ENCODE measurements at places on chromosomes 4 and X.

- DNase-seq = no peak
These were observed 153.6 kb downstream of the RASL11B start for GRCh38 chr4:53015681-53016080.

DNA sequence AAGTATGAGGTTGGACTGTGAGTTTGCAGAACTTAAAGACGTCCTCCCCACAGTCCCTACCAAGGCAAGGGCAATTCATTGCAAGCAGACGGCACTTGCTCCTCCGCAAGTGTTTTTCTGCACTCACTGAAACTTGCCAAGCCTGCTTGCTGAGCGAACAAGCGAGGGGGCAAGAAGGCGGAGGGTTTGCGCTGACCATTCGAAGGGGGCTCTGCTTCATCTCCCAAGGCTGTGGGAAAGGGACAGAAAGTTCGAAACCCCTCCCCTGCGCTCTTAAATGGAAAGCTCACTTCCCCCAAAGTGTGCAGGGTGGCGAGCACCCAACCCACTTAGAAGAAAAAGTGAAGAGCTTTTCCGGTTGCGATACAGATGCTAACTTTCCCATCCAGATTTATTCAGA lies 1.4 kb downstream of the MID1 start:
- no peak for DNase-seq

GRCh38 chrX:69280933-69281332 lies 115.7 kb upstream of the PJA1 start:
- DNase-seq = no peak

GRCh38 chr4:123599061-123599919 lies 202.7 kb downstream of the SPRY1 start:
- no peak for DNase-seq

GRCh38 chrX:9204560-9204959 lies 170.6 kb upstream of the FAM9B start:
- DNase-seq = no peak

DNA sequence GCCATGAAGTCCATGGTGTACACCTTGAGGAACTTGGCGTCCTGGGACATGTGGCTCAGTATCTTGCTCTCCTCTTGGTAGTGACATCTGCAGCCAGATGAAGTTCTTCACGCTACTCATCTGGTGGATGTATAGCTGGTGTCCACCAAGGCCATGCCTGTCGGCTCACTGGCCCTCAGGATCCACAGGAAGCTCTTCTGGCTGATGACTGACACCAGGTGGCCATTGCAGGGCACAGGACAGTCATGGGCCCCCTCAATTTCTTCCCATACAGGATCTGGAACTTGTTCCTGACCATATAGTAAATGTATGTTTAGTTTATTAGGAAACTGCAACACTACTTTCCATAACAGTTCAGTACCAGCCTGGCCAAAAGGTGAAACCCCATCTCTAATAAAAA lies 10.3 kb upstream of the CLCN5 start:
- no peak for DNase-seq

GRCh38 chrX:45322382-45322781 lies 121.7 kb upstream of the DIPK2B start:
- DNase-seq = no peak

GRCh38 chr4:185672151-185672550 lies 136.8 kb upstream of the PDLIM3 start:
- no peak for DNase-seq

DNA sequence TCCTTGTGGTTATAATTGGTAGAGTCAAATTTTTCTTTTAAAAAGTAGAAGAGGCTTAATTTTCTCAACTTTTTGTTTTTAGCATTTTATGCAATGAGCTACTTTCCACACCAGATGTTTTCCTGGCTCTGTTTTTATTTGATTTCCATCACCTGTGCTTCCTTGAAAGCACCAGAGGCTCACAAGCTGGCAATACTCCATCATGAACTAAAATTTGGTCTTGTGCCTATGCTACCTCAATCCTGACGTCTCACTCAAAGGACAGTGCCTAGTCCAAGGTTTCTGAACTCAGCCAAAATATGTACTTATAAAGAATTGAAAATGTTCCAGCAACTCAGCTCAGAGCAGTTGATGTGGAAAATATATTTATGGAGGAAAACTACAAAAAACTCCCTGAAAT lies 914.0 kb upstream of the PRKX start:
- no peak for DNase-seq

- no peak for DNase-seq
These were observed 138.0 kb downstream of the SHOX start for GRCh38 chrX:768596-768995.

GRCh38 chr4:56261027-56261426 lies 126.3 kb downstream of the AASDH start:
- no peak for DNase-seq

GRCh38 chrX:48891402-48892288 lies 5.9 kb downstream of the TIMM17B start:
- peak; percentile 75 for DNase-seq

DNA sequence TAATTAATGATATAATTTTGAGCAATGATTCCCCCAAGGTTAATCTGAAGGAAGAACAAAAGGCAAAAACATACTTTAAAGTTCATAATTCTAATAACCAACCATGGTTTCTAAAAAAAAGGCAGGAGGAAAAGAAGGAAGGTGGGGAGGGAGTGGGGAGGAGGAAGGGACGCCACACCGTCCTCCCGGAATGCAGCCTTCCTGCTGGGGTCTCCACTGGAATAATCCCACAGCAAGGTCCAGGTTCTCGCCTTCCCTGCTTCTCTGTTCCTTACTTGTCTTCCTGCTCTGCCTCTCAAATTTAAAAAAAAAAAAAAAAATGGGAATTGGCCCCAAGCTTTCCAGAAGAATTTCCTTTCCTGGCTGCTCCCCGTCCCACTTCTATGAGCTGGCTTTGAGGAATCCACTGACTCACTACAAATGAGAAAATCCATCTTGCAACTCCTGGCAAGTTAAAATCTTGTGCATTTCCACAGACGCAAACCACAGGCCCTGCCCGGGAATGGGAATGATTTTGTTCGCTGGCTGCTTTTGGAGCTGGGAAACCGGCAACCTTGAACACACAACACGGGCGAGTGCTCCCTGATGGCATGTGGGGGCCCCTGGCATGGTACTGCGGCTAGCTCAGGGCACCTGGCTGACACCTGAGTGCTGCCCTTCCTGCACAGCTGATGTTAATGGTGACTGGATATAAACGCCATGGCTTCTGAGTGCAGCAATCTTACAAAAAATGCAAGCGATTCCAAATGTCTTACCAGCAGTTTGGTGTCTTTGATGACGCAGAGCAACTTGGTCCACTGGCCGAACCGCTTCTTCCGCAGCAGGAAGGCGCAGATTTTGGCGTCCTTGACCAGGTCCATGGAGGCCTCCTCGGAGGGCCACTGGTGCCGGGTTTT lies 97.0 kb downstream of the AFAP1 start:
- DNase-seq = no peak

DNA sequence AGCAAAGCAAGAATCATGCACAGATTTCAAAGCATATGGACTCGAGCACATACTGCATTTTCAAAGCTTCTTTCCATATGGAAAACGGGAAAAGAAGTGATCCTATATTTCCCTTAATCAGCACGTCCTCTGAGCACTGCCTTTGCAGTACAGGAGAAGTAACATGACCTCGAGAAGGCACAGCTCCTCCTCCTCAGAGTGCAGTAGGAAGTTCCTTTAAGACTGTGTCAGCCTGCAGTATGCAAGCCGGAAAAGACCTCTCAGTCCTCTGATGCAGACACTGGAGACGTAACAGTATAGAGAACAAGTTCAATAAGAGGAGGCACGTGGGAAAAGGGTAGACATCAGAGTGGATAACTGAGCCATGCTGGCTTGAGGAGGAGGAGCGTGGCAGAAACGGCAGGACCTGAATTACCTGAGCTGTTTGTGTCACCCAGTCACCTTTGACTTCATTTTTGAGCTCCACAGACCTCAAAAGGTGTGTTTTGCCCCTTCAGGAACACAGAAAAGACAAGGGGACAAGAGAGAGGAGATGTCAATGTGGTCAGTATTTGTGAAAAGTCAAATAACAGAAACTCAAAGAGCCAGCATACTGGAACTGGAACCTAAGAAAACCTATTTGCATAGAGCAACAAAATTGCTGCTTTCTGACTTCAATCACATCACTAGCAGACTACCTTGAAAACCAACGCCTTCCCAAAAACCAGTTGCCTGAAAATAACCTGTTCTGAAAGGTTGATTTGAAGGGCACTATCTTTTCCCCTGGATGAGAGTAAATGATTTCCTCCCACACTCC lies 20.8 kb downstream of the IRF2 start:
- peak; percentile 61 for DNase-seq

GRCh38 chr4:74267998-74268606 lies 40.2 kb upstream of the EPGN start:
- DNase-seq = no peak

GRCh38 chr4:123819362-123820035 lies 422.9 kb downstream of the SPRY1 start:
- no peak for DNase-seq

DNA sequence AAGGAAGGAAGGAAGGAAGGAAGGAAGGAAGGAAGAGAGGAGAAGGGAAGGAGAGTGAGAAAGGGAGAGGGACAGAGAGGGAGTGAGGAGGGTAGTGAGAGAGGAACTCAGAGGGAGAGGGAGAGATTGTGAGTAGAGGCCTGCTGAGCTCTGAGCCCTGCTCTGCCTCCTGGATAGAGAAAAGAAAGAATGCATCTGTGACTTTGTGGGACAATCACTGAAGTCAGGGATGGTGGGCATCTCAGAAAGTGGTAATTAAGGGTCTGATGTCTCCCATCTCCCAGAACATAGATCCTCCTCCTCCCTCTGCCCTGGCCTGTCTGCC lies 142.9 kb upstream of the BANK1 start:
- DNase-seq = no peak

- DNase-seq = no peak
These were observed 296.9 kb downstream of the INPP4B start for GRCh38 chr4:142549248-142549647.

GRCh38 chr4:1608196-1608820 lies 75.8 kb downstream of the FAM53A start:
- no peak for DNase-seq

DNA sequence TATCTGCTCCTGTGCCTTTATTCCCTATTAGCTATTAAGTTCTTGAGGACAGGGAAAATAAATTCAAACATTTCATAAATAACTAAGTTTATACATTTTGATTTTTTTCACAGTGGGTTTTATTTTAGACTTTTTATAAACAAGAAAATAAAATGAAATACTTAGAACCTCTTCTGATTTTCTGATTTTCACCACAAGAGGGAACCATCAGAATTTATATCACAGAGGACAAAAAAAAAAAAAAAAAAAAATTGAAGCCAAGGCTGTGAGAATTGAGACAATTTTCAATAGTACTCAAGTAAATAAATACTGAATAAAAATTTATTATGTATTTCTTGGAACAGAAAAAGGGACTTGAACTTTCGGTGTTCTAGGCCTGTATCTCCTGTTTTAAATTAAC lies 288.1 kb downstream of the SH3BGRL start:
- DNase-seq = no peak

- DNase-seq = no peak
These were observed 56.3 kb downstream of the CCDC149 start for GRCh38 chr4:24856586-24856985.

DNA sequence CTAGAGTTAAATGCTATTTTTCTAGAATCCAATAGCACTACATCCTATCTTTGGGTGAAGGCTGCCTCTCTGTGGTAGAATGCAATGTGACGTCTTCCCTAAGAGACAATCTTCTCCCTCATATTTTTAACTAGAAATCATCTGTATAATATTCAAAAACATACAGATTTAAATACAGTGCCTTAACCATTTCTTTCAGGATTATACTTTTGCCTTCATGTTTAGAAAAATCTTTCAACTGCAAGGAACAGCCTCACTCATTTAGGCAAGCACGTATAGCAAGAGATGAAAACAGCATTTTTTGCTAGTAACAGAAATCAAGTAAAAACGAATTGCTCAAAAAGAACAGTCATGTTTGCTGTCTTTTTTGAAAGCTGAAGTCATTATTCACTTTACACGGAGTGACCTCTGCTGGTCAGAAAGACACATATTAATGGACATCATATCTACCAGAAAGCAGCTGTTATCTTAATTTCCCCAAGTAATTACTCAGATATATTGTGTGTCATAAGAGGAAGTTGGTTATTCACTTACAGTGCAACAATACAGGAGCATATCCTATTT lies 422.3 kb downstream of the STPG2 start:
- DNase-seq = no peak

DNA sequence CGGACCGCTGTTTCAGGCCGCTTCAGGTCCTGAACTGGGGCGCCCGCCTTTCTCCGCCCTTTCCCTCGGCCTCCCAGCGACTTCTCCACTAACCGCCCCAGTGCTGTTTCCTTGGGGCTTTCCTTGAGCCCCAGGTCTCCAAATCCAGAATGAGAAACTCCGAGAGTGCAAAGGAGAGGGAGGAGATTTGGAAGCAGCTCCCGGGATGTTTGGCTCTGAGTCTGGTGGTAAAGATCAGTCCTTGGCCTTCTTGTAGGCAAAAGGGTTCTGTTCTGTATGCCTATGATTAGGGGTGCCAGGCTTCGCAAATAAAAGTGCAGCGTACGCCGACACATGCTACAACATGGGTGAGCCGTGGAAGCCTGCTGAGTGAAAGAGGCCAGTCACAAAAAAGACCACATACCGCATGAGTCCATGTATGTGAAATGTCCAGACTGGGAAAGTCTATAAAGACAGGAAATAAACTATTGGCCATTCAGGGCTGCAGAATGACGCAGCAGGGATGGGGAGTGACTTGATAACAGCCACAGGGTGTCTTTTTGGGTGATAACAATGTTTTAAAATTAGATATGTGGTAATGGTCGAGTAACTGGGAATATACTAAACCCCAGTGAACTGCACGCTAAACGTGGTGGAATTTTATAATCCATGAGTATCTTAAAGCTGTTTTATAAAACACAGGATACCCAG lies 99.8 kb downstream of the TRAPPC11 start:
- DNase-seq = no peak

- DNase-seq = no peak
These were observed 164.6 kb downstream of the BANK1 start for GRCh38 chr4:101954975-101955678.

GRCh38 chr4:61473306-61473705 lies 273.2 kb downstream of the ADGRL3 start:
- no peak for DNase-seq

- DNase-seq = no peak
These were observed 45.0 kb downstream of the TET2 start for GRCh38 chr4:105191621-105192210.

GRCh38 chr4:169492436-169493163 lies 119.8 kb downstream of the NEK1 start:
- DNase-seq = peak; percentile 12

GRCh38 chr4:128468123-128468989 lies 180.7 kb upstream of the PGRMC2 start:
- no peak for DNase-seq

DNA sequence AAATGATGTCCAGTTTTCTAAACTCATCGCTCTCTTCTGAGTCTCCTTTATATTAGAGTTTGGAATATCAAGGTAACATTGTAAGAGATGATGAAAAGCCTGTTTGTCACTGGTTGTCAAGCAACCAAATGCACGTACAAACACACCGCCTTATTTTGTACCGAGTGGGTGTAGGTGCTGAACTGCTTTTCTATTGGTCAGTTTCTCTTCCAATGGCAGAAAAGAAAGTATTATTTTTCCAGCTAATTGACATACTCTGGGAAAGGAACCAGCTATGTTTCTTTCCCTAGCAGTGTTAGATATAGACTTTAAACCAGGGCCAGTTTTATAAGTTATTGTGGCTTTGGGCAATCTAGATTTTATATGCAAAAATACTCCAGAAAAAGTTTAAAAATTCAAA lies 6.6 kb upstream of the PPM1K start:
- DNase-seq = no peak

- DNase-seq = no peak
These were observed 146.5 kb downstream of the NDST3 start for GRCh38 chr4:118180776-118181175.

GRCh38 chr4:8644966-8645752 lies 52.6 kb downstream of the CPZ start:
- no peak for DNase-seq

Data from CD4-positive, alpha-beta T cell treated with Interleukin-6 at 100 ng/mL for 8 hours (primary cell).